Activated naive CD4-positive, alpha-beta T cell treated with anti-CD3 and anti-CD28 coated beads, Interleukin-2, amount 10 ng/mL, durations not matched to agents 5 hours and 36 hours (primary cell): ENCODE measurements at places on chromosomes 5 and 9. TPM values are rescaled to one million over a fixed set of nuclear protein-coding genes. Genes with fewer than 3 reads are reported as not detected.

Gene TEX48
- total RNA-seq: not detected

Gene OR2Y1
- not detected for total RNA-seq

Gene PROB1
- total RNA-seq: 2.8 TPM

Gene TAF11L7
- not detected for total RNA-seq

Gene HRCT1
- not detected for total RNA-seq

Gene HEMGN
- 2.3 TPM for total RNA-seq

Gene ERAP2
- 144 TPM for total RNA-seq

Gene GABRP
- total RNA-seq: not detected

Gene OGN
- not detected for total RNA-seq

Gene ITK
- total RNA-seq: 324 TPM

Gene ANKRD18A
- 1.0 TPM for total RNA-seq

Gene HIGD2A
- 185 TPM for total RNA-seq
